ENCODE measurements at places on chromosomes 7 and 10.
A peak's percentile ranks its signal among the peaks of the same experiment; 100 is the strongest.

- no peak for DNase-seq
These were observed 137.4 kb upstream of the KCNMA1 start for GRCh38 chr10:77774940-77775391.

- DNase-seq, result no peak
These were observed 39.2 kb upstream of the COL1A2 start for GRCh38 chr7:94355454-94355853.

- DNase-seq, result no peak
These were observed 5.4 kb upstream of the CYREN start for GRCh38 chr7:135175931-135176330.

DNA sequence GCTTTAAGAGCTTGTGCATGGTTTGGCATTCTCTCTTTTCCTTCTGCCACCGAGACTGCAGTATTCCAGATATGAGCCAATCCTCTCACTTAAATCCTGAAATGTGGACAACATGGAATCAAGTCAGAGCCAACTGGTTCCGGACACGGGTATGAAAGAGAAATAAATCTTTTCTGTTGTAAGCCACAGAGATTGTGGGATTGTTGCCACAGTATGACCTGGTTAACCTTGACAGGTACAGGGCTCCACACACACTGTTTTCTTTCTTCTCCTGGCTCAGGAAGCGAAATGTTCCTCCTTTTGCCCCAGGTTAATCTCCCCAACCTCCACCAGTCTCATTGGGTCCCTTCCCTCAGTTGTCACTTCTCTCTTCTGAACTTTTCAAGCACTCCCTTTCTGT is 6.5 kb upstream of the NAMPT start:
- DNase-seq, result no peak

GRCh38 chr7:131720703-131721102 is 164.3 kb upstream of the PODXL start:
- DNase-seq, result no peak

- DNase-seq, result no peak
These were observed 8.8 kb upstream of the ZNF503 start for GRCh38 chr10:75410132-75411005.

DNA sequence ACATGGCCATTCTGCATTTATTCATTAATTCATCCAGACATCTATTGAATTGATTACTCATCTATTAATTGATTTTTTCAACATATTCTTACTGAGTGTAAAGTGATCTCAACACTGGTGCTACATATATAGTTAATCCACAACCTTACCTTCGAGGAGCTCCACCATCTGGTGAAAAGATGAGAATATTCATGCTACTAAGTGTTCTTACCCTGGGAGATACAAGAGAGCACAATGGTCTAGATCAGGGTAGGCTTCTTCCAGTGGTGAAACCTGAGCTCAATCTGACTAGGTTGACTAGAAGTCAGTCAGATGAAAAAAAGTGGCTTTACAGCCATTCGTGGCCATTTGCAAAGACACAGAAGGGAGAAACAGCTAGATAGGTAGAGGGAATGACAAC is 507.4 kb downstream of the ANKRD7 start:
- DNase-seq, result no peak

DNA sequence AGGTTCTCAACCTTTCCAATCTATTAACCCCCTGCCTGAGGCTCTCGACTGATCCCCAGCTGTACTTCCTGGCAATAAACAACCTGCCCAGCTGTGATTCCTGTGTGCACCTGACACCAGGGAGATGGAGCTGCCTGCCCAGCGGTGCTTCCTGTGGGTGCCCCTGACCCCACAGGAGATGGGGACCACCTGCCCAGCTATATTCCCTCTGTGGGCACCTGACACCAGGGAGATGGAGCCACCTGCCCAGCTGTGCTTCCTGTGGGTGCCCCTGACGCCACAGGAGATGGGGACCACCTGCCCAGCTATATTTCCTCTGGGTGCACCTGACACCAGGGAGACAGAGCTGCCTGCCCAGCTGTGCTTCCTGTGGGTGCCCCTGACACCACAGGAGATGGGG is 184.0 kb downstream of the DIP2C start:
- DNase-seq, result no peak

GRCh38 chr7:122465296-122465695 is 160.7 kb upstream of the FEZF1 start:
- no peak for DNase-seq

- no peak for DNase-seq
These were observed 123.6 kb downstream of the EXOC4 start for GRCh38 chr7:133376514-133376913.

DNA sequence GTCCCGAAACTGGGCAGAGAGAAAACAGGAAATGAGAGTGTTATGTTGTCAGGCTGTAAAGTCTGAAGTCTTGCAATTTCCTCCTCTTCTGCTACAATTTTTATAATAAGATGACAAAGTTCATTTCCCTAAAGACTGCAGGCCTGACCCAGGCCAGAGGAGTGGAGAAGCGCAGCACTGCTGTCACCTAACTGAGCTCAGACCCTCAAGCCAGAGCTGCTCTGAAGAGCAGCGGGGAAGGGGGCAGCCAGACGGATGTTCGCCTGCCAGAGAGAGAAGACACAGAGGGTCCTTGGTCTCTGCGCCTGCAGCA is 12.6 kb upstream of the AOAH start:
- no peak for DNase-seq

DNA sequence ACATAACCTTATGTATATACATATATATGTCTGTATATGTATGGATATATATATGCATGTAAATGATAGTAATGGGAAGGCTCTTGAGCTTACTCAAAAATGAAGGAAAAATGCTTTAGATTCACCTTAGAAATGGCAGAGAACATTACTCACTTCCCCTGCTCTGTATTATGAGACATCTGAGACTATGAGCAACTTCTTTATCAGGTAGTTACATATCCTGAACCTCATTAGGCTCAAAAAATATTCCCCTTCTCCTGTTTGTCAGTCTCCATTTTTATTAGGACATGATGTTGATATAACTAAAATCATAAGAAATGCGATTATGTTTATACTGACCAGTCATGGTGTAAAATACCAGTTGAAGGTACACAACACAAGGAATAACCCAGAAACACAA is 800.1 kb upstream of the ZWINT start:
- DNase-seq, result no peak

DNA sequence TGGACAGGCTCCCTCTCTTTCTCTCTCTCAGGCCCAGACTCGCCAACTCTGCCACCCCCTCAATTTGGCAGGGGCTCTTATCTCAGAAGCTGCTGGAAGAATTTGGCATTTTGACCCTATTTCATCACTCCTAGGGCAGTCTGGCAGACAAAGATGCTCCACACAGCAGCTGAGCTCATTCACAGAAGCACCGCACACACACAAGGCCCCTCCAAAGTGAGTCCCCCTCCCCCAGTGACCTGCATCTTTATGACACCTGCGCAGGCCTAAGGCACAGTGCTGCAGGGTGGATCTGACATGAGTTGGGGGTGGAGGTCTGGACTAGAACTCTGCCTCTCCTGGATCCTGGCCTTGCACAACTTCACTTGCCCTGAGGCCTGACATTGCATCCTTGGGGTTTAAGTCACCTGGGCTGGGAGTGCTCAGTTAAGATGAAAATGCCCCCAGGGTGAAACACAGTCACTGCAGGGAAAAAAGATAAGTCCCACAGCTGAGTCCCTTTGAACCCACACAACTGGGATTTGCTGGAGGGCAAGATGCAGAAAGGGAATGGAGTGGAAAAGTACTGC is 41.1 kb upstream of the DUSP5 start:
- no peak for DNase-seq

GRCh38 chr7:79357101-79357500 is 96.4 kb downstream of the MAGI2 start:
- DNase-seq, result no peak

DNA sequence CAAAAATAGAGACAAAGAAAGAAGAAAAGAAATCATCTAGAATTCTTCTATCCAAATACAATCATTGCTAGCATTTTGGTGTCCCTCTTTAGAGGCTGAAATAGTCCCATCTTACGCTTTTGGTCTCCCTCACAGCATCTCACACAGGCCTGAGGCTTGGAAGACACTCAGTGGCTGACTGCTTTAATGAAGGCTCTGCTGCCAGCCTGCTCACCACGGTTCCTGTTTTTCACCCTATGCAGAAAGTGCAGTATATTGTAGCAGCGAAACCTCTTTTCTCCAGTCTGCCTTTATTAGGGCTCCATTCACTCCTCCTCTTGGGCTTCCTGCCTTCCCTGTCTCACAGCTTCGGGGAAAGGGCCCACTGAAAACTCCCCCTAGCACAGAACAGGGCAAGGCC is 102.2 kb downstream of the JCAD start:
- DNase-seq, result no peak

GRCh38 chr10:58608351-58608750 is 95.7 kb downstream of the BICC1 start:
- DNase-seq, result peak; percentile 64

GRCh38 chr7:71349682-71350481 is 217.9 kb downstream of the GALNT17 start:
- no peak for DNase-seq

GRCh38 chr7:96116173-96116572 is 205.7 kb downstream of the SLC25A13 start:
- no peak for DNase-seq

DNA sequence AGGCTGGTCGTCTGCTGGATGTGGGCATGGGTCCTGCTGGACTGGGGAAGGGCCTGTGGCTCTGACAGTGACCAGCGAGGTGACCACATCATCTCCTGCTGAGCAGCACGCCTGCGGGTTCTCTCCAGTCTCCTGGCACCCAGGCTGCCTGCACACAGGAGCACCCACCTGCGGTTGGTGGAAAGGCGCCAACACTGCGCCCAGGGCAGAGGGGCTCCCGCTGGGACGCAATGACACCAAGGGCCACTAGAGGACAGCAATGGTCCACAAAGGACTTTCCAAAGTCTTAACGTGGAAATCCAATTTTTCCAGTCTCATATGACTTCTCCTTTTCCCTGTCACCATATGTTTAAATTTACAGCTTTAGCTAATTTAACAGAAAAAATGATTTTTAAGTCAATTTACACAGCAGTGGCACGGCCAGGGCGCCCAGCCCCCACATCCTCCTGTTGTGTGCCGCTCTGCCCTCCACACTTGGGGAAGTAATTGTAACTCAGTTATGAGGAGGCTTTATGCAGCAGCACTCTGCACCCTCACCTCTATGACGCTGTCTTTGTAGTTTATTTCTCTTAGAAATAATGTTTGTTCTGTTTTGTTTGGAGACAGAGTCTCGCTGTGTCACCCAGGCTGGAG is 38.1 kb downstream of the CFAP46 start:
- peak; percentile 35 for DNase-seq

DNA sequence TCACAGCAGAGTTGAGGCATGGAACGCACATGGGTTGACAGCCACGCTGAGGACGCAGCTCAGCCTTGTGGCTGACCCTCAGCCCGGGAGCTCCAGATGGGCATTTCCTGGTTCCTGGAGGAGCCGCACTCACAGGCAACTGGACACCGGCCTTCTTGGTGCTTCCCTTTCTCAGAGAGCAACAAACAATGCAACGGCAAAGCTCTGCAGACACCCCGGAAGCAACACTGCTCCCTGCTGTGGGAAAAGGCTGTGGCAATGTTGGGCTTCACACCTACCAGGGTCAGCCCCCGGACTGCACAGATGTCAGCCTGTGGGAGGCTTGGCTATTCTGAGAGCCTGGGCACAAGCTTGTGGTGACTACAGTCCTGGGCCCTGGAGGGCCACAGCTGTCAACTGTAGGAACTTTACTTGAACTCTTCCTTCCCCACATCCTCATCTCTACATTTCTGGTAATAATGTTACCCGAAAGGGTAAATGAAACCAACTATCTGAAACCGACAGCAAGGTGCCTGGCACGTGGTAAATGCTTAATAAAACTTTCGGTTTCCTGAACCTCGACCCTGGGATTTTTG is 597.5 kb upstream of the MKI67 start:
- no peak for DNase-seq

- DNase-seq, result no peak
These were observed 229.3 kb downstream of the MAD1L1 start for GRCh38 chr7:2003451-2003930.

DNA sequence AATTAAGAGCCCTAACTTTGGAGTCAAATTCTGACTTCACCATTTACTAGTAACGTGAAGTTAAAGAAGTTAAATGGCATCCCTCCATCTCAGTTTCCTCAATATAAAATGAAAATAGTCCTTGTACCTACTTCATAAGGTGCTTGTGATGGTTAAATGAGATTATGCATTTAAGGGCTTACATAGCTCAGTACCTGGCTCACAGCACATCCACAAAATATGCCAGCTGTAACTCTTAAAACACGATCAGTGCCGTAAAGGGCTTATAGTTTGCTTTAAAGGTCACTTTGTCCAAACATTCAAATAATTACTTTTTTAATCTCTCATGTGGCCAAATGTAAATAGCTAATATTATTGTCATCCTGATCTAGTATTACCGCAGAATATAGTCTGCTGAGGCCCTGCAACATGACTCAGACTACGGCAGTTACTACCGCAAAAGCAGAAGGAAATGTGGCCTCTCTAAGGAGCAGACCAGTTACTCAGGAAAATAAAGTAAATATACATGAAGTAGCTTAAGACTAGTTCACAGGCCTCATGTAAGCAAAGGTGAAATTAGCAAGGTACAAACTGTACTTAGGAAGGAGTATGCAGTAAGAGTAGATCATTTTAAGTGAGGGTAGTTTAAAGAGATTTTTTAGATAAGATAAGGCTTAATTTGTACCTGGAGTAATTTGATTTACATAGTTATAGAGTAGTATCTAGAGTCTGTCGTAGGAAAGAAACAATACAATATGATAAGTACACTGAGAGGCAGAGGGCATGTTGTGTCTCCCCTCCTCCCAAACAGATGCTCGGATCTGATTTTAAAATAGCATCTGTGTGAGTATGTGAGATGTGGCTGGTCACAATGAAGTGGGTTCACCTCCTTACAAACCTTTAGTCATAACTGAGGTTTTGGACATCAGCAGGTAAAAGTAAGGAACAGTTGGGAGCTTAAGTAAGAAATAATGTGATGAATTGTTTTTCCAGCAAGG is 13.1 kb downstream of the CASP2 start:
- DNase-seq, result no peak

GRCh38 chr10:48507933-48508790 is 96.7 kb downstream of the ARHGAP22 start:
- DNase-seq, result no peak

DNA sequence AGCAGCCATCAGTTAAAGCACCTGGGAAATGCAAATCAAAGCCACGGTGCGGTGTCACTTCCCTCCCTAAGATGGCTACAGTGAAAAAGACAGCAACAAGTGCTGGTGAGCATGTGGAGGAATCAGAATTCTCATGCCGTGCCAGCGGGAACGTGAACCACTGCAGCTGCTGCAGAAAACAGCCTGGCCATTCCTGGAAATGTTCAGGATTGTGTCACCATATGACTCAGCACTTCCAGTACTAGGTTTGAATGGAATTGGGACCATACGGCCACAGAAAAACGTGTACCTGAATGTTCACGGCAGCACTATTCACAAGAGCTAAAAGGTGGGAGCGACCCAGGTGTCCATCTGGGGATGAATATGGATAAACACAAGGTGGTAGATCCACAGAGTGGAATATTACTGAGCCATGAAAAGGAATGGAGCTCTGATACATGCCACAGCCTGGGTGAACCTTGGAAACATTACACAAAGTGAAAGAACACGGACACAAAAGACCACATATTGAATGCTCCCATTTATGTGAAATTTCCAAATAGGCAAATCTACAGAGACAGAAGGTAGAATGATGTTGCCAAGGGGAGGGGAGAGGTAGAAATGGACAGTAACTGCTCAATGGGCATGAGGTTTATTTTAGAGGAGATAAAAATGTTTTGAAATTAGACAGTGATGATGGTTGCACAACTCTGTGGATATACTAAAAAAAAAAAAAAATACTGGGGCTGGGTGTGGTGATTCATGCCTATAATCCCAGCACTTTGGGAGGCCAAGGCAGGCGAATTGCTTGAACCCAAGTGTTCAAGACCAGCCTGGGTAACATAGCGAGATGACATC is 61.6 kb downstream of the MICALL2 start:
- peak; percentile 33 for DNase-seq

- peak; percentile 14 for DNase-seq
These were observed 24.6 kb upstream of the ITGA8 start for GRCh38 chr10:15744217-15744865.

All from RCC 7860 (cell line).